ENCODE measurements at places on chromosomes 16 and 17.

GRCh38 chr16:63789603-63790002 is 1332.3 kb downstream of the CDH11 start:
- no peak for DNase-seq

DNA sequence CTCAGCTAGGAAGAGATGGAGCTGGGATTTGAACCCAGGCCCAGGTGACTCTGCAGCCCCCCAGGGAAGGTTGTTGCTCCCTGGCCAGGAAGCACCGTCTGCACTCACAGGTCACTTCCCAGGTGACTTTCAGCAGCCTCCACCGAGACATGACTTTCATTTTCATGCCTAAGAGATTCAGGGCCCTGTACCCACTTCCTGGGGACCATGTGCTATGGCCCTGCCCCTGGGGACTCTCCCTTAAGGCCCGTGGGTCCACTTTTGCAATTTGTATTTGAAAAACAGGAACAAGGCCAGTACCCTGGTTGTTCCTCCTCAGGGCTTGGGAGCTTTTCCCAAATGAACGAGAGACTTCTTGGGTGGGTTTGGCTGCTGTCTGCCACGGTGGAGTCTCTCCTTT is 191.0 kb downstream of the IRF8 start:
- no peak for DNase-seq

GRCh38 chr16:49093939-49094338 is 187.7 kb downstream of the CBLN1 start:
- no peak for DNase-seq

DNA sequence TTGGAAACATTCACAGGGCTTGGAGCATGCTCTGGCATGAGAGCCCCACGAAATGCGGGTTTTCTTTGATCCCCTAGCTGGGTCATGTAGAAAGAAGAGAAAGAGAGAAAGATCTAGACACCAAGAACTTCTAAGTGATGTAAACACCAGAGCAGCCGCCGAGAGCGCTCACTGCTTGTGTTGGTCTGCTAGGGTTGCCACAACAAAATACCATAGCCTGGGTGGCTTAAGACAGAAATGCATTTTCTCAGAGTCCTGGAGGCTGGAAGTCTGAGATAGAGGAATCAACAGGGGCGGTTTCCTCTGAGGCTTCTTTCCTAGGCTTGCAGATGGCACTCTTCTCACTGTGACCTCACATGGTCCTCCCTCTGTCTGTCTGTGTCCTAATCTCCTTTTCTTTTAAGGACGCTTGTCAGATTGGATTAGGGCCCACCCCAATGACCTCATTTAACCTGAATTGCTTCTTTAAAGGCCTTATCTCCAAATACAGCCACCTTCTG is 139.5 kb downstream of the CYLD start:
- DNase-seq: no peak

- DNase-seq: no peak
These were observed 129.4 kb upstream of the ANKFN1 start for GRCh38 chr17:56023851-56024250.

- no peak for DNase-seq
These were observed 68.9 kb upstream of the HNF1B start for GRCh38 chr17:37813751-37814150.

DNA sequence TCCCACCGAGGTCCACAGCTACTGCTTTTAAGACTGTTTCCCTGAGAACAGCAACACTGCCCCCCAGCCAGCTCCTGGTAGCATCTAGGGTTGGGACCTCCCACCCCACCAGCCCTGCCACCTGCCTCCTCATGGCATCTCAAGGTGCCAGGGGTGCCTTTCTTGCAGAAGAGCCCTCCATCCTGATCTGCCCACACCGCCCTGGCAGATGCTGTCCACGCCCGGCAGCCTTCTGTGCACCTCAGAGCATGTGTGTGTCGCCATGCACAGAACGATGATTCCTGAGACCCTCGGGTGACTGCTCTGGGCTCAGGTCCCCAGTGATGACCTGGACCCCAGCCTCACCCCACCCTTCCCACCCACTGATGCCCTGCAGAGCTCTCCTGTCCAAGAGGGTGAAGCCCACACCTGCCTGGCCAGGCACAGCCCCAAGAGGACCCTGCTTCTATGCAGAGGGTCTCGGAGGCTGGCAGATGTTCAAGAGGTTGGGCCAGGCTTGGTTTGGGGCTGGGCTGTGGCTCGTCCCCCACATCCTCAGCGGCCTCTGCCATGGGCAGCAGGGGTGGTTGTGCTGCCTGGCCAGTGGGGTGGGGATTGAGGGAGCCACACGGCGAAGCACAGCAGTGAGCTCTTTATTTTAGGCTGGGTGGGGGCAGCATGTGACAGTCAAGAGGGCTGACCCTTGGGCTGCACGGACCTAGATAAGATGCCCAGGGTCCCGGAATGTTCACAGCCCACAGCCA is 5.2 kb upstream of the SPATA2L start:
- no peak for DNase-seq

DNA sequence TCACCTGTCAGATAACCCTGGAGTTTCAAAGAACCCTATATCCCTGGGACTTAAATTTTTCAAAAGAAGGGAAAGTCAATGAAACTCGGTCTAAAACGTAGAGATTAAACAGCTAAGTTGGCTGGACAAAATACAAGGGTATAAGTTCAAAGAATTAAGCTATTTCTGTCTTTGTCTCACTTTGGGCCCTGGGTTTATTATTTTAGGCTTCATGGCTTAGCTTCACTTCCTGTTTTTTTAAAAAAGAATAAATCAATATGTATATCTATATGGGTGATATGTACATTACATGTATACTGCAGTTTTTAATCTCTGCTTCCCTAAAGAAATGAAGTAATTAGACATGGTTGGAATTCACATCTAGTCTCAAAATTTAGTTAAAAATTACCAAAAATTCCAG is 132.3 kb downstream of the TRIM37 start:
- DNase-seq: no peak

DNA sequence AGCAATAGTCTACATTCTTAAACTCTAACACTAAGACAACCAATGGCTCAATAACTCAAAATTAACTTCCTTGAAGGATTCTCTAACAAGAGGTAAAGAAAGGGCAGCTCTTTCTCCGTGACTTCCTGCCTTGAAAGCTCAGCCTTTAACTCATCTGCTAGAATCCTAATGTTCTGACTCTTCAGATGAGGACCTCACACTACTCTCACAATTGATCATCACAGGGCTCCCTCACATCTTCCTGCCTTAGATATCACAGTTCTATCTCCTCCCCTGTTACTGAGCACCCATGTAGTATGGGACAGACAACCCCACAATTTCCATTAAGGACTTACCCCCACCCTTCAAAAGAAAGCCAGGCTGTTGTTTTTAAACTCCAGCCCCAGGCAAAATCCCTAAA is 33.5 kb downstream of the SMURF2 start:
- DNase-seq: no peak
